Stimulated activated CD4-positive, alpha-beta T cell treated with anti-CD3 and anti-CD28 coated beads, Interleukin-4, amount 100 ng/mL, for 24 hours (primary cell): ENCODE measurements at places on chromosomes 7 and 10.
A peak's percentile ranks its signal among the peaks of the same experiment; 100 is the strongest.

DNA sequence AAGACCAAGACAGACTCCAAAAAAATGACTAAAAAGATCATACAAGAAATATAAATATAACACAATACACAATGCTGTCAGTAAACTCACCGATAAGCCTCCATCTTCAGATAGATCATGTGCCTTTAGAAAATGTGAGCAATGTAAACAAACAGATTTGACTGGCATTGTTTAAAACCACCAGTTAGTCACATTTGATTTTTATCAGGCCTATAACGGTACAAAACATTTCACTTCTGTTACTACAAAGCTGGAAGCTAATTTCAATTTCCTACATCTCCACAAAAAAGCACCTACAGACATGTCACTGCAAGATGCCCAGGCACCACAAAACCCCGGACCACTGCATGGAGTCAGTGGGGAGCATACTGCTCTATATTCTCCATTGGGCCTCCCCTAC lies 18.9 kb downstream of the SGMS1 start:
- DNase-seq = no peak

GRCh38 chr7:44637788-44638594 lies 31.6 kb downstream of the OGDH start:
- peak; percentile 83 for DNase-seq

- DNase-seq = no peak
These were observed 20.8 kb upstream of the ZNF862 start for GRCh38 chr7:149817301-149817771.

DNA sequence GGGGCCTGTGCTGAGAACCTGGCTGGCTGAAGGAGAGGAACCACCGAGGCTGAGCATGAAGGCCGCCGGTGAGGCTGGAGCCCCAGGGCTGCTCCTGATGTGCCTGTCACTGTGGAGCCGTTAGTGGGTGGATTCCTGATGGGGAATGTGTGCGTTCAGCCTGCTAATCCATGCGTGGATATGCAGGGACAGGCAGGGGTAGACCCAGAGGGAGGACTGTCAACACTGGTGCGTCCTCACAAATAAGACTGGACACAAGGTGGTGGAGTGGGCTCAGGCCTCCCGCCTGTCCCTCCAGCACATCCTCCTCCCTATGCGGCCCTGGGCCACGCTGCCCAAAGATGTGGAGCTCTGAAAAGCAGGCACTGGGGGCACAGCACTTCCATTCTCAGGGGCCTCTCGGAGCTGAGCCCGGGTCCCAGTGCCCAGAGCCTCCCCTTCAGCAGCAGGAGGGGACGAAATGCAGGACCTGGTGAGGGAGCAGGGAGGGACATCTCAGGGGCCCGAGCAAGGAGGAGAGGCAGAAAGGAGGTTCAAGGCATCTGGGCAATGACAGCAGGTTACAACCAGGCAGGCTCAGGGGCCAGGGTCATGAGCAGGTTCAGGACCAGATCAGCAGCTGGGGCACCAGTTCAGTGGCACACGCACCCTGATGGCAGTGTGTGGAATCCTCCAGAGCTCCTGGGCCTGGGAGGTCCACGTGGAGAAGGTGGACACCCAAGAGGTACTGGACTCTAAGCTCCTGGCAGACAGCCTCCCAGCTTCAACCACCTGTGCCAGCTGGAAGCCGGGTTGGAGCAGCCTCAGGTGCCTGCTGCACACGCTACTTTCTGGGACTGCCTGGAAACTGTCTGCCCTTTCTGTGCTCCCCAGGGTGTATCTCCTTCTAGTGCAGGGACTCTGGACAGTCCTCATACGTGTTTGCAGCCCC lies 33.5 kb upstream of the ANTXRL start:
- DNase-seq = no peak

DNA sequence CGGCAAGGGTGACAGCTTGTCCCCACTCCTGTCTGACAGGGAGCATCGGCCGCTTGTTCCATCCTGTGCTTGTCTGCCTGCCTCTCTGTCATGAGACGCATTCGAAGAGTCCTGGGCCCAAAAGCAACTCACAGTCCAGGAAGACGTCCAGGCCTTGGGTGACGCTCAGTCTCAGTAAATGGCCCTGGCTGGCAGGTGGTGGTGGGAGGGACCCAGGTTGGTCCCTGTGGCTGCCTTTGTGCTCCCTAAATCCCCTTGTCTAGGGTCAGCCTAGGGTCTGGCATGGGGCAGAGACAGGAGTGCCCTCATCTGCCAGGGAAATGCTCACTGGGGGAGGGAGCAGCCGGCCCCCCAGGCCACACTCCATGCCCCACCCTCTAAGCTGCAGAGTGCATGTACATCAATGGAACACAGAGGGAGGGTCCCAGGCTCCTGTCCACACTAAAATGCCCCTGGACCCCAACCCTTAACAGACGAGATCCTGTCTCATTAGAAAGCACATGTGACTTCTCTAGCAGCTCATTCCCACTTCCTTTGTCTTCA lies 295.2 kb upstream of the ZNF32 start:
- no peak for DNase-seq

DNA sequence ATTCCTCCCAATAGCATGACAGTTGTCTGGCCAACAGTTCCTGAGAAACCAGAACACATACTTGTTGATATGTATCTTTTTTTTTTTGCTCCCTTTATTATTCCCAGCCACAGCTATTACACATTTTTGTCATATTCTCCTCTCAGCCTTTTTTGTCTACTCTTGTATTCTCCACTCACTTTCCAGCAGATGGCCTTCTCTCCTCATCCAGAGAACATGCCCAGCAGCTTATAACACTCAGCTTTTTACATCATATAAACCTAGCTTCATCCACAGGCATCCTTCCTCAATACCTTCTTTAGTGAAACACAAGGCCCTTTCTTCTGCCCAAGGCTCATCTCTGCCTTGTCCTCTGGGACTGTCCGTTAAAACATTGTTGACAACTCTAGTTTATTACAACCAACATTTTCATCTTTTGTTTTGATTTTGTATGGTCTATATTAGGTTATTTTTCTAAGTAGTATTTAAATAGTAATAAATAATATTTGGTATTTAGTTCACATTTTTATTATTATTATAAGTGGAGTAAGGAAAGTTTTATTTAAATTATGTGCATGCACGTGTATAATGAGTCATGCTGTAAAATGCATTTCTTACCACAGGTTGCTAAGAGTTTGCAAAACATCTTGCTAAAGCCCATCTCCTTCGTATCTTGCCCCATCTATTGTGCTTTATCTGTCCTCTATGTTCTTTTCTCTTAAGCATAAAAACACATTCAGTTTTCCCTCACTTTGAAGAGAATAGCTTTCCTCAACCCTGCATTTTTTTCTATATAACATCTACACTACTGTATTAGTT lies 101.5 kb downstream of the ORC5 start:
- DNase-seq = no peak

- DNase-seq = no peak
These were observed 71.6 kb upstream of the C1GALT1 start for GRCh38 chr7:7110706-7111105.

GRCh38 chr7:30240106-30240800 lies 44.1 kb upstream of the ZNRF2 start:
- DNase-seq = no peak

DNA sequence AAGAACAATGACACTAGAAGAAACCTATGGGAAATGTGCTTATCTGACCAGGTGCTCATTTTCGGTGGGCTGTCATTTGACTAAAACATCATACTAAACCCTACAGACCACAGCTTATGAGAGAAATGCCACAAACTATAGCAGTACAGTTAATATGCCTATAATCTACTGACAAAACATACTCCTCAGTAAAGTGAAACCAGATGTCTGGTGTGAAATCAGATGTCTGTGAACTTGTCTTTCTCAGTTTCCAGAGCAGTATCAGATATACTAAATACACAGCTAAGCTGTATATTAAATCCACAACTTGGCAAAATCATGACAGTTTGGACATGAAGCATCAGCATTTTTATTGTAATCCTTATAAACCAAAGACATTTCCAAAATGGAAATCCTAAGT lies 3.3 kb downstream of the IMMP2L start:
- no peak for DNase-seq

DNA sequence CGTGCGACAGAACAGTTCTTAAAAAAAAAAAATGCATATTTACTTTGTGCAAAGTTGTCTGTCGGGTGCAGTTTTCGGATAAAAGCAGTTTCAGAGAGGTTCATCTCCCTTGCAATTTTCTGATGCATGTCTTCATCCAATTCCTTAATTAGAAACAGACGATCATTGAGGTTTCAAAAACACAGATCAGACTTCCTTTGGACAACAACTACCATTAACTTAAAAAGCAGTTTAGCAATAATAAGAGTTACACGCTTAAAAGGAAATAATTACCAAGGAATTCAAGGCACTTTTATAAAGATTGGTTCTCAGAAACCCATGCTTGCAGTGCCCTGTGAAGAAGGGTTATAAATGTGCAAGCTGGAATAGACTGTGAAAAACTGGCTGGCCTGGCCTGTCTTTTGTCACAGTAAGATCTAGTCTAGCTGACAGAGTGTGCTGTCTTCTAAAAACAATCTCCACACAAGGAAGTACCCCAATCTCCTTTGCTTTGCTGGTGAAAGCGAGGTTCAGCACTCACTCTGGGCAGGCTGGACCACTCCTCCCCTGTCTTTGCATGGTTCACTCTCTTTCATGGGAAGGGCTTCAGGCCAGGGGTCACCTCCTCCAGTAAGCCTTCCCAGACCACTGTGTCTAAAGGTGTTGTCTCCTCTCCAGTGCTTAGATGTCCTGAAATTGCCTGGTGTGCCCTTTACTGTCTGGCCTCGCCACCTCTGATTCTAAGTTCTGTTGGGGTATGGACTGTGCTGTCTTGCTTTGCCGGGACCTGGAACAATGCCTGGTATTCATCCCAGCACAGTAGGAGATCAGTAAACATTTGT lies 34.8 kb upstream of the HNRNPH3 start:
- no peak for DNase-seq

GRCh38 chr10:63266391-63267316 lies 133.5 kb downstream of the NRBF2 start:
- DNase-seq = no peak

GRCh38 chr10:63456437-63457210 lies 9.2 kb downstream of the JMJD1C start:
- DNase-seq = no peak

DNA sequence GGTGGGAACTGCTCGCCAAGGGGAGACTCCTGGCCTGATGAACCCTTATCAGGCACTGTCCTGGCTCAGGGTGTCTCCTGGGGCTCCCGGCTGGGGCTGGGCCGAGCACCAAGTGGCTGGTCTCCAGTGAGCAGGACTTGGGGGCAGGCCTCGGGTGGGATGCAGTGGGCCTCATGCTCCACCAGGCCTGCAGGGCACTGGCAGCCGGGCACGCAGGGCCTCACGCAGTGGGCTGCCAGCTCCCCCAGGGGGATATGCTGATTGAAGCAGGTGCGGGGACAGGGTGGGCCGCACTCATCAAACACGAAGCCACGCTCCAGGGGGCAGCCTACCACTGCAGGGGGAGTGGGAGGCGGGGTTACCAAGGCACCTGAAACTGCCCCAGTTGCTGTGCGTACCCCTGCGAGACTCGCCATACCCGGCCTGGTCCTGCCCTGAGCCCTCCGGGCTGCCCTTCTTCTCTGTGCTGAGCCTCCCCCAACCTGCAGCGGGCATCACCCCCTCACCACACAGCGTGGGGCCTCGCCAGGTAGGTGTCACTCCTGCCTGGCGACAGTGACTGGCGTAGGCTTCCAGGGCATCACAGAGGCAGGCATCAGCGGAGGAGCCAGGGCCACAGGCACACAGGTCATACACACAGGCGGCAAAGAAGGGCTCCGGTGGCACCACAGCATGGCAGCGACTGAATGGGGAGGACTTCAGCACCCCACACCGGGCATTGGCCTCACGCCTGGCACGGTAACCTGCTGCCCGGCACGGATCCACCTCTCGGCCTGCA lies 14.5 kb downstream of the ATP6V1F start:
- DNase-seq = no peak

- no peak for DNase-seq
These were observed 100.1 kb downstream of the RAB11FIP2 start for GRCh38 chr10:117946525-117947070.

DNA sequence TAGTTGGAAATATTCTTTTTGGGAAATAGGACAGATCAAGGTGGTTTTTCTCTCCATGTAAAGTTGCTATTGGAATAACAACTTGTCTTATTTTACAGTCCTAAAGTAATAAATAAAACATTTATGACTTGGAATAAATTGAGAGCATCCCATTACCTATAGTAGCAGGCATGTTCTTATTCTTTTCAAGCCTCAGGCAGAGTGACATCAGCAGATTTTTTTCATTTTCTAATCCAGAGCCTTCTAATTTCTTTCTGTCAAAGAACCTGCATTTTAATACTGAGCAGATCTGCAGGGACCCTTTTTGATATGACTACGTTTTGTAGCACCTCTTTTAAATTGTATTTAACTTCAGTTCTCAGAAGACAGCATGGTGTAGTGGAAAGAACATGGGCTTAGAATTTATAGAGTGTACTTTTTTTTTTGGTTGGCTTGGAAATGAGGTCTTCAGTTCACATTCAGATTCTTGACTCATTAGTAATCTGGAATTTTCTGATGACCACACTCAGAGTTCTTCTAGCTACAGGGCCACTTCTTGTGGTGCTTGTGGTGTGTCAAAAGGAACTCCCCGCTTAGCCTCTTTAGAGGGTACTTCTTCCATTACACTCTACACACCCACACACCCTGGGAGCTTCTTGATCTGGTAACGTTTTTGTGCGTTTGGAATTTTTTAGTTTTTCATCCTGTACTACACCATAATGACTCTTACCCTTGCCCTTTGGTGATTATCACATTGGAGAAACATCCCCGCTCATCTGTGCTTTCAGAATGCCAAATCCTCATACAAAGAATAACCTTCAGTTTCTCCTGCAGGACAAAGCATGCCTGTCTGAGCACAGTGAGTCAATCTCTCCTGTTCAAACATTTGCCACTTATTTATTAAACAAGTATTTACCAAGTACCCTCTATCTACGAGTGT lies 34.6 kb downstream of the AGK start:
- peak; percentile 66 for DNase-seq

- no peak for DNase-seq
These were observed 108.1 kb upstream of the IGFBP3 start for GRCh38 chr7:46029111-46029704.

- no peak for DNase-seq
These were observed 149.2 kb upstream of the GHITM start for GRCh38 chr10:83990126-83990525.

- no peak for DNase-seq
These were observed 304.1 kb downstream of the AGMO start for GRCh38 chr7:15257689-15258088.

- DNase-seq = no peak
These were observed 101.2 kb upstream of the EFCAB10 start for GRCh38 chr7:105682341-105683060.

DNA sequence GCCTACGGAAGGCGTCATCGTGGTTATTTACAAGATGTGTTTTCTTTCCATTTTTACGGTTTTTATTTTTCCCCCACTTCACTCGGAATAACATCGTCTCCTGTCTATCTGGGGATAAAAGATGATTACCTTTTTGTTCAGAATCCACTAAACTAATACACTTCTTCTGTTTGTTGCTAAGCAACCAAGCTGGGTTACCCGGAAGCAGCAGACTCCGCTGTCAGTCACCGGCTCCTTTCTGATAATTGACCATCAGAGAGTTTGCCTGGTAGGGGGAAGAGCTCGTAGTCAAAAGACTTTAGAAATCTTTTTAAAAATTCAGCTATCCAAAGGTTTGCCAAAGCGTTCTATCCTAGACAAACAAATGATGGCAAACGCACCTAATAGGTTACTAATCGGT lies 75.0 kb upstream of the SFMBT2 start:
- DNase-seq = no peak

GRCh38 chr7:132030883-132031282 lies 474.5 kb upstream of the PODXL start:
- DNase-seq = no peak
